ENCODE measurements at places on chromosomes 13 and 19.

DNA sequence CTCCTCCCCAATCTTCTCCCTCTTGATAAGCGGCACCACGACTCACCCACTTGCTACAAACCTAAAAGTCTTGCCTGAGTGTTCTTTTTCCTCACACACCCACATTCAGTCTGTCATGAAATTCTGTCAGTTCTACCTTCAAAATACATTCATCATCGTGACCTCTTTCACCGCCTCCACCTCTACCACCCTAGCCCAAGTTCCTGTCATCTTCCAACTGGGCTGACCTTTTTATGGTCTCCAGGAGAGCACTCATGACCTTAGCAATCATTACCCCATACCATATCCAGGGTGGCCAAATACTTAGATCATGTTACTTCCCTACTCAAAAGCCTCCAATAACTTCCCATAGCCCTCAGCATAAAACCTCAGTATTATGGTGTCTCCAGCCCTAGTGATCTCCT is 110.4 kb upstream of the TSC22D1 start:
- no peak for DNase-seq

GRCh38 chr13:30071969-30072817 is 221.8 kb upstream of the UBL3 start:
- DNase-seq = no peak

DNA sequence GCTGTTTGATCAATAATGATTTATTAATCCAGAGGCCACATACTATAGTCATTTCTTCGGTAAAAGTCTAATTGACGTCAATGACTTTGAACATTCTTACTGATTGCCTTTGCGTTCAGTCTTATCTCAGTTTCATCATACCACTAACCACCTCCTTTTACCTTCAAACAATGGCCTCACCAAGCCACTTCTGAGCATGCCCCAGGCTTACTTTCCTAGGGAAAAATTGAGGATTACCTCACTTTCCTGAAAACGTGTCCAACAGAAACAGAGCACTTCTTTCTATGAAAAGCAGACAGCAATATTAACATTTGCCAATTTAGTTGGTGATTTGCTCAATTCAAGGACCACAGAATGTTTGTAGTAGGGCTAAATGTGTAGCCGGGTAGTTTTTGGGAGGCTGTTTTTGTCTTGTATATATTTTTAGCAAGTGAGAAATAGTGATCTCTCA is 157.6 kb downstream of the KLF5 start:
- DNase-seq = no peak

DNA sequence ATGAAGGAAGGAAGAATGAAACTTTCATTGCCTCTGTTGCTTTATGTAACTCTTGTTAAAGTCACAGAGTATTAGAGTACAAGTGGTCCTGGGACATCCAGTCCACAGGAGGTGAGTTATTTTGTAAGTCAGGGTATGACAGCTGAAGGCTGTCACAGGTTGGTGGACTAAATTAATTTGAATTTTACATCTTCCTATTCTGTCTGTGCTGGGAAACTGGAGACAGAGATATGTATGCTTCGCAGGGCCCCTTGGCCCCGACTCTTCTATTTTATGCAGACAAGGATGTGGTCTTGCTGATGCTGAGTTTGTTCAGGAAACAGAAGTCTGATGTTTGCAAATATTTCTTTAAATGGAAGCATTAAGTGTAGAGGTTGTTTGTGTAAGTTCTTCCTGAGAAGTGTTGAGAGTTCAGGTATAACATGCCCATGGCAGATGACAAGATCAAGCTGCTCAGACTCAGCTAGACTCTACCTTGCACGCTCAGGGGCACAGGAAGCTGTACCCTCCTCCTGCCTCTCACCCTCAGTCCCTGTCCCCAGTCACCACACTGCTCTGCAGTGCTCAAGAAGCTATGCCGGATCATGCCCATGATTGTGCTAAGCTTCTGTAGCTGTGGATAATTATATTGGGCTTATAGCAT is 23.4 kb downstream of the RASL11A start:
- no peak for DNase-seq

- DNase-seq = no peak
Observed at GRCh38 chr13:93230261-93230855, 3.8 kb downstream of the GPC6 start.

GRCh38 chr13:60210510-60211330 is 47.0 kb upstream of the DIAPH3 start:
- no peak for DNase-seq

DNA sequence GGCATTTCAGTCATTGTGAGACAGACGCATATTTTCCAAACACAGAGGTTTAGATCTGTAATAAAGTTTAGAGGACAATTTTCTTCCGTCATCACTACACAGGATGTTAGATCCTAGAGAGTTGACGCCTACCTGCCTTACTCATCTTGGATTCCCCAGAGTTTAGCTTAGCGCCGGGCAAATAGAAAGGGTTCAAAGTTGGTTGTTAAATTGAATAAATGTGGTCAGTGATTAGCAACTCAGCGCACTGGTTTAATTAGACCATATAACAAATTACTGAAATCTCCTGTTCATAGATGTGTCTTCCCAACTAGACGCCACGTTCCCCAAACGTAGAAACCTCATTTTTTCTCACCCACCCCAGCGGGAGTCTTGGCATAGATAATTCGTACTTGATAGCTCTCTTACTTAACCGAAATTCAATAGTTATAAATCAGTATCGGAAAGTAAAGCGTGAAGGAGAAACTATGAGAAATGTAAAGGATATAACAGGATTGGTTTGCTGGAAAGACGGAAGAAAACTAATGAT is 726 bp upstream of the UFM1 start:
- DNase-seq = peak; percentile 58

GRCh38 chr19:6236310-6237291 is 43.2 kb downstream of the MLLT1 start:
- no peak for DNase-seq

- DNase-seq = peak; percentile 70
Observed at GRCh38 chr13:106917673-106918556, 350.0 kb upstream of the ARGLU1 start.

- DNase-seq = no peak
Observed at GRCh38 chr13:112879283-112879833, 89.7 kb upstream of the MCF2L start.

DNA sequence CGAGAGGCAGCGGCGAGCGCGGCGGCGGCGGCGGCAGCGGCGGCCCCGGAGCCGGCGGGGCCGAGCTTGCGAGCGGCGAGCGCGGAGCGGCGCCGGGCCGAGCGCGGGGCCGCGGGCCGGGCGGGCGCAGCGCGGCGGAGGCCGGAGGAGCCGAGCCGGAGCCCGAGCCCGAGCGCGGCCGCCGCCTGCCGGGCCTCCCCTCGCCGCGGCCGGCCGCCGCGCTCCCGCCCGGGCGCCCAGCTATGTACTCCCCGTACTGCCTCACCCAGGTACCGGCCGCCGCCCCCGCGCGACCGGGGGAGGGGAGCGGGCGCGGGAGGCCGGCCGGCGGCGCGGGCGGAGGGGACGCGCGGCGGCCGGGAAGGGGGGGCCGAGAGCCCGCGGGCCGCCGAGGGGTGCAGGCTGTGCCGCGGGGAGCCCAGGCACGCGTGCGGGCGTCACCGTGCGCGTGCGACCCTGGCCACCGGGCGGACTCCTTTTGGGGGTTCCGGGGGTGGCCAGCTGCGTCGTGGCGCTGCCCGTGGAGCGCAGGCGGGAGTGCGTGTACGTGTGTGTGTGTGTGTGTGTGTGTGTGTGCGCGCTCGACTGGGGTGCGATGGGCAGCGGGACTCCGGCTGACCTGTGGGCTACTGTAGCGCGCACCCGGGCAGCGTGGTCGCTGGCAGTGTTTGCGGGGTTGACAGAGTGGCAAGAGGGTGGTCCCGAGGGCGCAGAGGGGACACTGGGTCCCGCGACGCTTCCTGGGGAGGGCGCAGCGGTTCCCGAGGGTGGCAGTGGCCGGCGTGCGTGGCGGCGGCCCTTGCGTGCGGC is 526 bp downstream of the NFIX start:
- DNase-seq = no peak

- DNase-seq = no peak
Observed at GRCh38 chr19:49855676-49856573, 5.0 kb downstream of the PTOV1 start.

DNA sequence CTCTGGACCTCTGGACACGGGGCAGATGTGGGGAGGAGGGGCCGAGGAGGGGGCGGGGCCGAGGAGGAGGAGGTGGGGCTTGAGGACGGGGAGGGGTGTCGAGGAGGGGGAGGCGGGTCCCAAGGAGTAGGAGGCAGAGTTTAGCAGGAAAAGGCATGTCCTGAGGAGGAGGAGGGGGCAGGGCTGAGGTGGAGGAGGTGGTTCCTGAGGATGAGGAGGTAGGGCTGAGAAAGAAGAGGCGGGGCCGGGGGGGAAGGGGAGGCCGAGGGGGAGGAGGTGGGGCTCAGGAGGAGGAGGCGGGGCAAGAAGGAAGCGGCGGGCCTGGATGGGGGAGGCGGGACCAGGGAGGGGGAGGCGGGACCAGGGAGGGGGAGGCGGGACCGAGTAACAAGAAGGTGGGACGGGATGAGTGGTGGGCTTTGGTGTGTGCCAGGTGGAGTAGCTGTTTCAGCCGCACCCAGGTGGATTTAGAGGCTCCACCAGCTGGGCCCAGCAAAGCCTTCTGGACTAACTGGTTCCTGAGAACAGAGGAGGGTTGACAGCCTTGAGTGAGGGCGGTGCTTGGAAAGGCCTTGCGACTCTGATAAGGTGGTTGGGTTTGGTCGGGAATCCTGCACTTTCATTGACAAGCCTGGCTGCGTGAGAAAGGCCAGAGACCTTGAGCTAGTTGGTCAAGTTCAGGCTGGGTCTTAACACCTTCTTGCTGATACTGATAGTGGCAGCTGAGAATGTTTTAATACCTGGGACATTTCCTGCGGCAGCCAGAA is 7.7 kb downstream of the TECR start:
- DNase-seq = peak; percentile 51

DNA sequence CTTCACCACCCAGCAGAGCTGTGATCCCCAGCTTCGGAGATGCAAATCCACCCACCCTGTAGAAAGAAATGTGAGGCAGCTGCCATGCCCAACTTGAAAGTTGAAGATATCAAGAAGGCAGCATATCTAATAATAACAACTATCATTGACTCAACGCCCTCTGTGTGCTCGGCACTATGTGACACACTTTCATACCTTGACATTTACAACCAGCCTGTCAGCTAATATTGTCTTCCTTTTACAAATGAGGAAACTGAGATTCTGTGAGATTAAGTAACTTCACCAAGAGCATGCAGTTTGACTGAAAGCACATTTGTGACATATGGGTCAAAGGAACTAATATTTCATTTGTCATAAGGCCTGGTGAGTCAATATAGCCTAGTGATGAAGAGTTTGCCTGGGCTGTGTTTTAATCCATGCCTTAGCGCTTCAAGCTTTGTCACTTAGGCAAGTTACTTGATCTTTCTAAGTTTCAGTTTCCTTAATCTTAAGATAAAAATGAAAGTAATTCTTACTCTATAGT is 137.0 kb downstream of the FLT1 start:
- no peak for DNase-seq

- DNase-seq = peak; percentile 35
Observed at GRCh38 chr19:3284759-3285646, 60.5 kb downstream of the CELF5 start.

DNA sequence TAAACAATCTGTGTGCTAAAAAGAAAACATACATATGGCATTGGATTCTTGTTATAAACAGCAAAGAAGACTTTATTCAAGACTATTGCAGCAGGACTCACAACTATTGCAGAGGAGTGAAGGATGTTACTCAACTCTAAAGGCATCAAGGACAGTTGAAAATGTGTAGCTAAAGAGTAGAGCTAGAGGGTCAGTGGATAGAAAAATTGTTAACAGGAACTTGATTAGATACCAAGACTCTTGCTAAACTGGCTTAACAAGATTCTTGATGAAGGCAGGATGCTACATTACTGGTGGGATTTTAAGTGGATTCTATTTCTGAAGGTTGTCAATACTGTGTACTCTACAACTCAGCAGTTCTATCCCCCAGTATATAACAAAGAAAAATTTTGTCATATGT is 1183.3 kb downstream of the SLITRK1 start:
- DNase-seq = no peak

- no peak for DNase-seq
Observed at GRCh38 chr19:16003391-16003790, 54.6 kb downstream of the OR10H4 start.

DNA sequence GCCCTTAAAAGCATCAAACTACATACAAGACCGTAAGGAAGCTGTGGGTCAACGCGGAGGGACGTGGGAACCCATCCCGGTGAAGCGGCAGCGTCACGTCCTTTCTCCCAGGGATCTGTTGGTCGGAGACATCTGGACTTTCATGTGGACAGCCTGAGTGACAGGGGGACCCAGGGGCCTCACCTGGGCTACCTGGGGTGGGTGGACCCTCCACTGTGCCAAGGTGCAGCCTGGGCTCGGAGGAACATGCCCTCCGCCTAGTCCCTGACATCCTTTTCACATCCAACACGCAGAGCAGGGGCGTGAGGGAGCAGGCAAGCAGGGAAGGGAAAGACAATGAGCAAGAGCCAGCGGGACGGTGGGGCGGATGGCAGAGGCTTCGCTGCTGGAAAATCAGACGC is 13.8 kb upstream of the GARIN5A start:
- no peak for DNase-seq

DNA sequence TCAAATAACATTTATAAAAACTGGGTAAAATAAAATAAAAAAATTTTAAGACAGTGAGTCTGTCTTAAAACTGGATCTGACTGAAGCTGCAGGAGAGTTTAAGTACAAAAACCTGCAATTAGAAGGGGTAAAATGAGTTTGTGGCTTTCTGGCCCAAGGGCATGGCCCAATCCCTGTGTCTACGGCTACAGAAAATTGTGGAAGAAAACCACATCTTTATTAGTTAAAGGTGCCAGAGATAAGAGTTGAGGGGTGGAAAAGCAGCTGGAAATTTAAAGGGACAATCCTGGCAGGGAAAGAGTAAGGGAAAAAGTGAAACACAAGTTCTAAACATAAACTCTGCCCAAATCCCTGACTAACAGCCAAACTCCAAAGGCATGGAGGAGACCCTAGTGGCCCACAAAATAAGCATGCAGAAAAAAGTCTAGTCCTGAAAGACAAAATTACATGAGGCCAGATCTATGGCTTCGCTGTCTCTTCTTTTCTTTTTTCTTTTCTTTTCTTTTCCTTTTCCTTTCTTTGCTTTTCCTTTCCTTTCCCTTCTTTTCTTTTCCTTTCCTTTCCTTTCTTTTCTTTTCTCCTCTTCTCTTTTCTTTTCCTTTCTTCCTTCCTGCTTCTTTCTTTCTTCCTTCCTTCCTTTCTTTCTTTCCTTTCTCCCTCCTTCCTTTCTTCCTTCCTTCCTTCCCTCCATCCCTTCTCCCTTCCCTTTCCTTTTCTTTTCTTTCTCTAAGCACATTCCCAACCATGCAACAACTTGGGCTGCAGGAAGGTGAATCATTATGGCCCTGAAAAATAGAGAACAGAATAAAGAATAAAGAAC is 23.5 kb upstream of the DLEU7 start:
- DNase-seq = no peak

DNA sequence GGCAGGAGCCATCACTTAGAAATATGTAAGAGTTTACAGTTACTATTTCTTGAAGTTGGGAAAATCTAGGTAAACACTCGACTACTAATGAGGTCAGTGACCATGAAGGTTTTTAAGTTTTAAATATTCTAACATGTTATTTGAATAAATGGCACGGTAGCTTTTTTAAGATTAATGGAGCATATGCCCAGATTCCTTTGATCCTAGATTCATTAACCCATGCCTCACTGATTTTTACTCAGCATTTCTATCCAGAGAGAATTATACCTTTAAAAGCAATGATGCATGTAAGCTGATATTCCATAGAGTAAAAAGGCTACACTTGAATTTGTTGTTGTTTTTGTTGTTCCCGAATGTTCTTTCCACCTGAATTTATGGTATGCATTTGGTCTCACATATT is 541.4 kb downstream of the DACH1 start:
- DNase-seq = no peak

GRCh38 chr19:1002600-1002999 is 2.4 kb downstream of the GRIN3B start:
- no peak for DNase-seq
